ENCODE measurements at places on chromosomes 3 and 15.

- no peak for DNase-seq
Observed at GRCh38 chr3:27138562-27138961, 230.6 kb downstream of the NEK10 start.

GRCh38 chr3:61537366-61537765 lies 24.0 kb upstream of the PTPRG start:
- DNase-seq = no peak

GRCh38 chr3:197305854-197306253 lies 7.4 kb upstream of the DLG1 start:
- no peak for DNase-seq

- DNase-seq = no peak
Observed at GRCh38 chr15:77846986-77847385, 214.3 kb upstream of the LINGO1 start.

- DNase-seq = no peak
Observed at GRCh38 chr3:98824256-98824655, 61.1 kb downstream of the ST3GAL6 start.

DNA sequence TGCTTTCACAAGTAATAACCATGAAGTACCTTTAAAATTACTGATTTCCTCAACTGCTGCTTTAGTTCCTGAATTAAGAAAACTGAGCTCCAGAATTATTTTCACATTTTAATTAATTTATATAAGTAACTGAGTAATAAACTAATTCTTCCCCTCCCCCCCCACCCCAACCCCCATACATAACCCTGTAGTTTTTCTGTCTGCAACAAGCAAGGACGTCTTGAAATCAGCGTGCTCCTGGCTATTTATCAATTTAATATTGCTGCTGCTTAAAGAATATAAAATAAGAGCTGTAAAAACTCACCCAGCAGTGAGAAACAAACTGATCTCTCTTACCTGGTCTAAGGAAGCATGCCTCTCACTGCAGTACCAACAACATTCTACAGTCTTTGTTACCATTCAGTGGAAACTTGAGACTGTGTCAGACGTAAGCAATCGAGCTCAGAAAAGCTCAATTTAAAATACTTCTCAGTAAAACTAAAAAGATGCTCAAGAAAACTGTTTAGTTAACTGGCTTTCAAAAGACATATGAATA lies 121.0 kb downstream of the TFDP2 start:
- DNase-seq = no peak
